Right atrium auricular region (tissue), 2 donors: ENCODE measurements at places on chromosomes 4 and X. TPM values are rescaled to one million over a fixed set of nuclear protein-coding genes. Genes with fewer than 3 reads are reported as not detected.

The LDOC1 gene
- 0.89 TPM for total RNA-seq

DNA sequence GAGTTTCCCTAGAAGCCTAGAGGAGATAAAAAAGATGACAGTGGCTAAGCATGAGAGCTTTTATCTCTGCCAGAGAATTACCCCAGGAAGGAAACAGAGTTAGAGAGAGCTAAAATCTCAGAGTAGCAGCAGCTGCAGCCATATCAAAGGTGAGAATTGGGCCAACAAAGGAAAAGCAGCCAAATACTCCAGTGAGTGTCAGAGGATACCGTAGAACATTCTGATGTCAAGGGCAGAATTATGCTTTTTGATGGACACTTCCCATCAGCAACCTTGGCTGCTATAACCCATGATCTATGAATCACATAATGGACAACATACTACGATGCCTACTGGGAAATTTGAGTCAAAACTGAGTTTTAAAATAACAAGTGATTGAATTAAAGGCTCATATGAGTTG, 405.8 kb upstream of the CPEB2 start:
- peaks cover 7% of the 10 kb centered on the region for H3K4me1 ChIP-seq
- H3K36me3 ChIP-seq, result no peaks in the 10 kb centered on the region
- H3K4me3 ChIP-seq, result no peak overlapping the region
- H3K27me3 ChIP-seq, result no peaks in the 10 kb centered on the region

DNA sequence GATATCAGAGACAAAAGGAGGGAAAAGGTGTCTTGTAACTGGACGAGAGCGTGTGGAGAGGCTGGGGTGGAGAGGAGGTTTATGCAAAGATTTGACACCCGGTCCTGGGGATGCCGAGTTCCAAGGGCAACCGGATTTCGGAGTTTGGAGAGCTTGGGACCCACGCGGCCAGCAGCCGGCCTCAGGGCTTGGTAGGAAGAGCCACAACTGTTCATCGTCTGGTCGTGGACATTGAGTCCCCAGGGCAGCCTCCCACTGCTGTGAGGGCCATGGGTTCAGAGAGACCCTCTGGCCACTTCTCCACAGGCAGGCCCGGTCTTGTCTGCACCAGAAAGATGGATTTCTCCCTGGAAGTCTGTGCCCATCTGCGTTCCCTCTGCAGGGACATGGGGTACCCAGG, 46.8 kb downstream of the SHOX start:
- no peak for DNase-seq
- H3K36me3 ChIP-seq, result no peaks in the 10 kb centered on the region
- H3K4me3 ChIP-seq, result no peak overlapping the region
- H3K27ac ChIP-seq, result no peak overlapping the region

- no peak overlapping the region for H3K4me3 ChIP-seq
- H3K27me3 ChIP-seq, result no peaks in the 10 kb centered on the region
- no peak for DNase-seq
- H3K36me3 ChIP-seq, result no peaks in the 10 kb centered on the region
- H3K4me1 ChIP-seq, result peaks cover 4% of the 10 kb centered on the region
Observed at GRCh38 chr4:85391071-85391470, 83.9 kb upstream of the ARHGAP24 start.

DNA sequence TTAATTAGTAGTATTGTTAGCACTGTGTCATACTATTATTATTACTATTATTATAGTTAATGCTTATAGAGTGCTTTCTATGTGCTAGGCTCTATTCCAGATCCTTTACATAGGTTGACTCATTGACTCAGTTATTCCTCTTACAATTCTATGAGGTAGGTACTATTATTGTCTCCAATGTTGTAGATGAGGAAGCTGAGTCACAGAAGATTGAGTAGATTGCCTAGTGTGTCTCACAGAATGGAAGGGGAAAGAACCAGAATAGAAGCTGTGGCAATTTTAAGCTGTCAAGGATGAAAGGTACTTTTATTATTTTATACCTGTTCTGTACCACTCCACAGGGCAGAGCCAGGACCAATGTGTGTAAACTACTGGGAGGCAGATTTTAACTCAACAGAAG, 1.9 kb upstream of the TCEAL1 start:
- no peak overlapping the region for H3K4me3 ChIP-seq
- no peaks in the 10 kb centered on the region for H3K4me1 ChIP-seq
- H3K27me3 ChIP-seq, result no peaks in the 10 kb centered on the region
- no peak overlapping the region for H3K27ac ChIP-seq

DNA sequence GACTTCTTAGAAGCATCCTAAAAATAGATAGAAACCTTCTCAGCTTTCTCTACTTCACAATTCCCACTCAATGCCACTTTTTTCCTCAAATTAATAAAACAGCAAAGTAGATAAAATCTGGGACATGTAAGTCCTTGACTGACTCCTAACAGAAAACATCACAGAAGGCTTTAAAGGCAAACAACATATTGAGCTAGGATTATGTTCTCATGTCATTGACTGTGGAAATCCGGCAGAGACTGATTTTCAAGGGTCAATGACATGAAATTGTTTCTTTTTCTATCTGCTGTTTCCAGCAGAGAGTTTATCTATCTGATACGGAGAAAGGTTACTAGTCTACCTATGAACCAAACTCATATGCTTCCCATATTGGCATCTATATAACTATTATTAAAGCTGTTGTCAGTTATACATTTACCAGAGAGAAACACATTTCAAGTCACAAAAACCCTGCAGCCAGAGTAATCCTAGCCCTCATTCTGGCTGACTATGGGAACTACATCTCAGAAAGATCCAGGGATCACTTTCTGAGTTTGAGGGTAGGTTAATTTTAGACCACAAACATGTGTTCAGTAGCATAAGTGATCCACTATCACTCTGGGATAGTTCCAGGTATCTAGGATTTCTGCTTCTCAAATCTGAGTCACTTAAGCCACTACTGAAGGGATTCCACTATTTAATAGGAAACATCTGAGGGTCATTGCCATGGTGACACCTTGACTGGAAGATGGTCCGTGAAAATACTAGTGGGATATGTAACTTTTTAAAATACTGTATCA, 147.6 kb downstream of the PPP3CA start:
- no peaks in the 10 kb centered on the region for H3K36me3 ChIP-seq
- H3K4me3 ChIP-seq, result no peak overlapping the region
- H3K27me3 ChIP-seq, result no peaks in the 10 kb centered on the region
- DNase-seq, result no peak

The ANKRD50 gene
- total RNA-seq, result 8.2 TPM

DNA sequence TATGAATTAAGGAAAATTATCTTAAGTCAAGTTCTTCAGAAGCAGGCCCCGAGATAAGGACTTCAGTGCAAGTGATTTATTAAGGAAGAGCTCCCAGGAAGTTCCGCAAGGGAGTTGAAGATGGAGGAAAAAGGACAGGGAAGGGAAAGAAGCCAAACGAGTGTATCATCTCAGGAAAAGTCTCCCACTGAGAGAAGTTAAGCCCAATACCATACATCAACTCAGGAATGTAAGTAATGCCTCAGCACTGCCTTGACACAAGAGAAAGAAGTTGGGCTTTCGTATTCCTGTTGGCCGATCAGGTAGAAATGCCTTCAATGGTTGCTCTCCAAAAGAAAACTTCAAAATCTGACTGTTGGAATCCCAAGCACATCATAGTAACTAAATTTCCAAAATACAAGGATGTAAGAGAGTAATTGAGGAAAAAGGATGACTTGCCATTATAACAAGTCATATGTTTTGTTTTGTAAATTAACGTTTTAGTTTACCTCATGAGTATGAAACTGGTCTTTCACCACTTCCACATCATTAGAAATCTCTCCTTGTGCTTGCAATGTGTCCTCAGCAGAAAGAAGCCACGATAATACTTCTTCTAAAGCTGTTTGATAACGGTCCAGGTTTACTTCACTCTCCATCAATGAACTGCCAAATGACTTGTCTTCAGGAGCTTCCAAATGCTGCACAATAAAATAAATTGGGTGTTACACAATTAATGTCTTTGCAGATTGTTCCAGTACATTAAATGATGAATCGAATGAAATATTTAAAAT, 566.7 kb downstream of the DMD start:
- no peaks in the 10 kb centered on the region for H3K4me1 ChIP-seq
- H3K27me3 ChIP-seq, result no peaks in the 10 kb centered on the region
- no peaks in the 10 kb centered on the region for H3K36me3 ChIP-seq
- H3K4me3 ChIP-seq, result no peak overlapping the region
- no peak for DNase-seq

The MID1IP1 gene
- total RNA-seq, result 13.3 TPM

GRCh38 chr4:40720916-40721315, 28.8 kb upstream of the NSUN7 start:
- DNase-seq, result no peak
- H3K4me1 ChIP-seq, result no peaks in the 10 kb centered on the region
- H3K27ac ChIP-seq, result no peak overlapping the region
- no peak overlapping the region for H3K4me3 ChIP-seq
- no peaks in the 10 kb centered on the region for H3K36me3 ChIP-seq

DNA sequence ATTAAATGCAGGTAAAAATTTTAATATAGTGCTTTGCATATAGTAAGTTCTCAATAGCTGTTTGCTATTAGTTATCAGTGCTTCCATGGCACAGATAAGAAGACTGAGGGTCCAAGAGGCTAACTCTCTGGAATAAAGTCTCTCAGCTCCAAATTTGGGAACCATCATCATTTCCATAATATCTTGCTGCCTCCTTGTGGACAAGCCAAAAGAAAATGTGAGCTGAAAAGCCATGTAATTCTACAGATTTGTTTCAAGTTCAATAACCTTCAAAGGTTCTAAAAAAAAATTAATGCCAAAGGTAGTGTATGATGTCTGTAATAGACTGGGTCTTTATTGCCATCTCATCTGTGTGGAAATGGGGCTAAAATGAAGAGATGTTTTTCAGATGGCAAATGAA, 136.9 kb upstream of the VCX start:
- no peaks in the 10 kb centered on the region for H3K36me3 ChIP-seq
- H3K4me1 ChIP-seq, result no peaks in the 10 kb centered on the region
- H3K27ac ChIP-seq, result no peak overlapping the region

DNA sequence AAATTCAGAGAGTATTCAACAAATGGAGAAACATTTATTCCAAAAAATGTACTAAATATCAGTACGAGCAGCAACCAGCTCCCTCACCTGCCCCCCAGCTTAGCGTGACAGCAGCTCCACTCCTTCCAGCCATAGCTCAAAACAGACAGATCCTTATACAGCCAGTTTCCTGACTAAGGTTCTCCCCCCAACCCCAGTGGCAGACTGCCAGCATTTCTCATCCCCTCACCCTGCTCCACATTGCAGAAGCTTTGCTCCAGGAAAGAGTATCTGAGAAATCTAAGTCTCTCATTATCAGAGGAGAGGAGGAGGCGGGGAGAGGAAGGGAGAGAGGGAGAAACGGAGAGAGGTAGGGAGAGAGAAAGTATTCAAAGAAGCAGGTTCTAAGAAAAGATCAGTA, 53.3 kb upstream of the PASD1 start:
- no peaks in the 10 kb centered on the region for H3K27me3 ChIP-seq
- H3K4me1 ChIP-seq, result no peaks in the 10 kb centered on the region
- no peak overlapping the region for H3K4me3 ChIP-seq
- H3K36me3 ChIP-seq, result no peaks in the 10 kb centered on the region

GRCh38 chrX:133213117-133213516, 5.0 kb downstream of the TFDP3 start:
- H3K4me1 ChIP-seq, result no peaks in the 10 kb centered on the region
- no peak for DNase-seq
- no peak overlapping the region for H3K4me3 ChIP-seq
- no peak overlapping the region for H3K27ac ChIP-seq

The C1QTNF7 gene
- 1.0 TPM for total RNA-seq

- no peaks in the 10 kb centered on the region for H3K27me3 ChIP-seq
- H3K36me3 ChIP-seq, result no peaks in the 10 kb centered on the region
- H3K4me3 ChIP-seq, result no peak overlapping the region
- DNase-seq, result no peak
Observed at GRCh38 chr4:153448003-153448731, 18.0 kb upstream of the TMEM131L start.

GRCh38 chr4:80412322-80412721, 76.8 kb downstream of the CFAP299 start:
- H3K27me3 ChIP-seq, result no peaks in the 10 kb centered on the region
- no peaks in the 10 kb centered on the region for H3K36me3 ChIP-seq
- no peak for DNase-seq

GRCh38 chr4:15143551-15143950, 141.3 kb downstream of the CPEB2 start:
- no peak overlapping the region for H3K27ac ChIP-seq
- H3K36me3 ChIP-seq, result no peaks in the 10 kb centered on the region
- no peaks in the 10 kb centered on the region for H3K4me1 ChIP-seq
- H3K27me3 ChIP-seq, result no peaks in the 10 kb centered on the region

GRCh38 chr4:2245057-2245786, 3.3 kb upstream of the HAUS3 start:
- H3K4me3 ChIP-seq, result no peak overlapping the region
- DNase-seq, result peak; percentile 58
- peaks cover 11% of the 10 kb centered on the region for H3K36me3 ChIP-seq
- no peaks in the 10 kb centered on the region for H3K27me3 ChIP-seq
- no peaks in the 10 kb centered on the region for H3K4me1 ChIP-seq
- H3K27ac ChIP-seq, result peak overlapping the region; percentile 40

DNA sequence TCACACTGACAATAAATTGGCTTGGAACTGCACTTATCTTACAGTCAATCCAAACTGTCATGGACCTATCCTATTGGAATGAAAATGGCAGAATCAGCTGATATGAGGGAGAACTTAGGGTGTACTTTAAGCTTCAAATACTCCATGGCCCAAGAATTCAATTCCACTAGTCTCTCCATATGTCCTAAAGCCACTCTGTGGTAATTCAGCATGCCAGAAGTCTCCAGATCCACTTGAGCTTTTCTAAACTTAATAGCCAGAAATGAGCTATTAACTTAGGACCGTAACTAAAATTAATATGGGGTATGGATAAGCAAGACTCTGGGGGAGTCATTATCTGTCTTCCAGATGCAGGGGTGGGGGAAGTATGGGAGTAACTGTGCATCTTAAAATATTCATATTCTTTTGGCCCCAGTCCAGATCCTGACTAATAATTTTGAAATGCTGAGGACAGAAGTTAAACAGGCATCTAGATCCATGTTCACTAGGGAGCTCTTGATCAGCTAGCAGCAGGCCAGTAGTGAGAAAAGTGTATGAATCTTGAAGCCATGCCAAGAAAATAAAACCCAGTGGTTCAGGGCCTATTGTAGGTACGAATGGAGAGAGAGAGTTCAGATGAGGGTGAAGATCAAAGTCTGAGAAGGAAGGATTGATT, 167.6 kb downstream of the DKK2 start:
- H3K27me3 ChIP-seq, result no peaks in the 10 kb centered on the region
- DNase-seq, result no peak
- H3K36me3 ChIP-seq, result no peaks in the 10 kb centered on the region
- no peak overlapping the region for H3K27ac ChIP-seq

DNA sequence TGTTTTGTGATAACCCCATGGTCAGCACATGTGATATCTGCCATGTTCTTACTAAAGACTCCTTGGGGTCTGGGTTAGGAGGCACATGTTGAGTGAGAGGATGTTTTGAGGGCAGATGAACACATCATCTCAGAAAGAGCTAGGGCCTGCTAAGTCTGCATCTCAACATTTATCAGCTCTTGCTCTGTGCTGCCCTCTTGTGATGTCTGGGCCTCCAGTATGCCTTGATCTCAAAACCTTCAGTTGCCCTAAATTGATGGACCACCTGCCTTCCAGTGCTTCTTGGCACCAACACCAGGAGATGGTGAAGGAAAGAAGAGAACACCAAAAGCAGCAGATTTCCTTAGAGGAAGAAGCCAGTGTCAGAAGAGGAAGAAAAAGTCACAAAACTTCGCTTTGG, 22.5 kb downstream of the MID1 start:
- H3K4me3 ChIP-seq, result no peak overlapping the region
- no peak overlapping the region for H3K27ac ChIP-seq
- no peaks in the 10 kb centered on the region for H3K27me3 ChIP-seq
- H3K36me3 ChIP-seq, result no peaks in the 10 kb centered on the region

The TMEM35A gene
- 0.33 TPM for total RNA-seq

GRCh38 chr4:76626686-76627465, 191.8 kb downstream of the SHROOM3 start:
- no peaks in the 10 kb centered on the region for H3K36me3 ChIP-seq
- DNase-seq, result no peak
- no peak overlapping the region for H3K4me3 ChIP-seq
- peaks cover 15% of the 10 kb centered on the region for H3K4me1 ChIP-seq
- no peak overlapping the region for H3K27ac ChIP-seq
